COLO829 (cell line): ENCODE measurements at places on chromosomes 11 and 22.

- no peak for DNase-seq
Observed at GRCh38 chr11:125401235-125401634, 94.8 kb downstream of the FEZ1 start.

GRCh38 chr11:9269492-9270013 lies 4.4 kb upstream of the DENND5A start:
- DNase-seq: peak; percentile 27

DNA sequence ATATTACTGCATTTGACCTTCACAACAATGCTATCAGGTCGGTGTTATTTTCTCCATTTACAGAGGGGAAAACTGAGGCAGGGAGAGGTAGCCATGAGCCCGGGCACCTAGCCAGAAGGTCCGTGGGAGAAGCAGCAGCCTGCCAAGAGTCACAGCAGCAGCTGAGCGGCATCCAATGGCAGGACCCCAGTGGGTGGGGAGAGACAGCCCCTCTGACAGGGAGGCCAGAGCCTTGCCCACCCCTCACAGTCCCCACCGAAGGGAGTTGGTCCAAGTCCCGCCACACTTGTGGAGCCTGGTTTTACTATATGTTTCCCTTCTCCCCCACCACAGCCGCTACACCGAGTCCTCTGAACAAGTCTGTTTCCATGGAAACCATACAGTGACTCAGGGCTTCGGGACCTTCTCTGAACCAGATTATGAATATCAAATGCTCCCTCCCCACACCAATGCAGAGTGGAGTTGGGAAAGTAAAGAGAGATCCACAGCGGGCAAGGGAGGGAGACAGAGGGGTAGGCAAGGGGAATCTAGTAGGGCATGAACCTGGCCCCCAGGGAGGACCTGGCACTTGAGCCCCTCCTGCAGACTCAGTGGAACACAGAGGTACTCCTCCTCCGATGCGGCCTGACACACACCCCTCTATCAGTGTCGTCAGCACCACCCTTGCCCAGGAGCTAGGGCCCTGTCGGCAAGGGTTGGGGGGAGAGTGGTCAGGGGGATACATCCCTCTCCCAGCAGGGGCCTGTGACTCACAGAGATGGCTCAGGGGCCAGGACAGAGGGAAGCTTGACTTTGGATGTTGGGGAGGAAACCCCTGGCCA lies 2.5 kb downstream of the CHST1 start:
- DNase-seq: peak; percentile 87

DNA sequence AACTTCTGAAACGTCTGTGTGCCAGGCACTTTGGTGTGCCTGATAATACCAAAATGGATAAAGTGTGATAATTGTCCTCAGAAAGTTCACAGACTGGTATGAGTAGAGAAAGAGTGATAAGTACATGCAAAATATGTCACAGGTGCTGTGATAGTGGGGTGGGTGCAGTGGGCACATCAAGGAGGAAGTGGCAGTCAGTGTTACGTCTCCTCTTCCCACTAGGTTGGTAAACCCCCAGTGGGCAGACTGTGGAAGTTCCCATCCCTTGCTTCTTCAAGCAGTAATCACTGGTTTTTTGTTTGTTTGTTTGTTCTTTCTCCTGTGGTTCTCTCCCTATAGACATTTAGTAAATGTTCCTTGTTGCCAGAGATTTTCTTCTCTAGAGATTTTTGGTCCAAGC lies 5.4 kb downstream of the RNF121 start:
- DNase-seq: no peak

- DNase-seq: no peak
Observed at GRCh38 chr11:9273376-9274336, 8.5 kb upstream of the DENND5A start.
